GM04503 (cell line): ENCODE measurements at places on chromosomes 2 and 18.

DNA sequence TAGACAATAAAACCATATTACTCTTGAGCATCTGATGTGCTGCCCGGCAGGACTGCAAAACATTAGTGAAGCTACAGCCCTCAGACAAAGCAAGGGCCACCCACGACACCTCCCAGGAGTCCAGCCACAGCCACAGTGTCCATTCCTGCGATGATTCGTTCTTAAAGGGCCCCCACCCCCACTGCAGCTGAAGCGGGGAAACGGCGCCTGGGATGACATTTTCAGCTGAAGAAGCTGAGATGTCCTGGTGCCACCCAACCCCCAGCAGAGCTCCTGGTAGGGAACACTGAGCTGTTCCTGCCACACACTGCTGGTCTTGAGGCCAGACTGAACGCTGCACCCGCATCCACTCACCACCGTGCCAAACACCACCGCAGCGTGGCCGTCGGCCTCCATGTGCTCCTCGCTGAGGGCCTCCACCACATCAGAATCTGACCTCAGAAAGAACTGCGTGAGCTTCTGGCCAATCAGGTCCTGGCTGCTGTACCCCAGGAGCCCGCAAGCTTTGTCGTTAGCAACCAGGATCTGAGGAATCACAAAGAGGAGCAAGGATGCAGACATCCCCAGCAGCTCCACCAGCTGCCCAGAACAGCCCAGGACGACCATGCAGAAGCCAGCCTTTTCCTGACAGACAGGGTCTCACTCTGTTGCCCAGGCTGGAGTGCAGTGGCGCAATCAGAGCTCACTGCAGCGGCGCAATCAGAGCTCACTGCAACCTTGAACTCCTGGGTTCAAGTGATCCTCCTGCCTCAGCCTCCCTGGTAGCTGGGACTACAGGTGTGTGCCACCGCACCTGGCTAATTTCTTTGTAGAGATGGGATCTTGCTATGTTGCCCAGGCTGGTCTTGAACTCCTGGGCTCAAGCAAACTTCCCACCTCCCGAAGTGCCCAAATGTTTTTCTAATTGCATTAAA lies 9.5 kb downstream of the PASK start:
- DNase-seq, result no peak

- no peak for DNase-seq
These were observed 245.6 kb downstream of the HDAC4 start for GRCh38 chr2:239154971-239155805.

DNA sequence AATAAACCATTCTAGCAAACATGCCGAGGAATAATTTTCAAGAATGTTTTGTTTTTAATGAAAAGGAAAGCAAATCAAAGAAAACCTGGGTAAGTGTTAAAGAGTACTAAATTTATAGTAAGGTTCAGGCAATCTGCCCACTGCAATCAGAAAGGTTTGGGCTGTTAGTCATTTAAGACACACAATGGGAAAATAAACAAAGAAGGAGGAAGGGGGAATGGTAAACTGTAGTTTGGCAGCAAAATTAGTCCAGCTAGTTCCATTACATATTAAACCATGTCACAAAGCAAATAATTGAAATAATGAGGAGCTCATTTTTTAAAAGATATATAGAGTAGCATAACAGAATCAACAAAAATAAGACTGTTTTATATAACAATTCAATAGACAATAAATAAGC lies 87.5 kb upstream of the COPS8 start:
- no peak for DNase-seq

DNA sequence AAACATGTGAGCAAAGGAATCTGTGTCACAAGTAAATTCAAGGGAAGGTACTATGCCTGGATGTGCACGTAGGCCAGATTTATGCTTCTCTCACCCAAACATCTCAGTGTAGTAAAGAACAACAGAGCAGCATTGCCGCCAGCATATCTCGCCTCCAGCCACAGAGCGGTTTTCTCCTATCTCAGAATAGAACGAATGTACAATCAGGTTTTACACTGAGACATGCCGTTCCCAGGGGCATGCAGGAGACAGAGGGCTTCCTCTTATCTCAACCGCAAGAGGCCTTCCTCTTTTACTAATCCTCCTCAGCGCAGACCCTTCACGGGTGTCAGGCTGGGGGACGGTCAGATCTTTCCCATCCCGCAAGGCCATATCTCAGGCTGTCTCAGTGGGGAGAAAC lies 175.3 kb downstream of the RPIA start:
- no peak for DNase-seq

DNA sequence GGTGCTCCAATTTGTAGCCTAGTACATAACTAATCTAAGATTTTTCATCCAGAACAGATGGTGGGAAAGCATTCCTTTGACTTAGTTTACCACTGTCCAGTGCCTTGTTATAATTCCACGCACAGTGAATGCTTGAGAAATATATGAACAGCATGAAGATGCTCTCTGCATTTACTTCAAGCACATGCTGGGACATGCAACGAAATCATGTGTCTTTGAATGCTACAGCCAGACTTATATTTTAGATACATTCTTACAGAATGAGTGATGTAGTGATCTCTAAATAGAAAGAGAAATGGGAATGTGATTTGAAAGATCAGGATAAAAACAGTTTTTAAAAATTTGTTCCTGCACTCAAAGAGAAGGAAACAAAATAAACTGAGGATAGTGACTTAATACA lies 398.3 kb downstream of the FBXO15 start:
- no peak for DNase-seq

GRCh38 chr18:7488571-7488970 lies 78.5 kb upstream of the PTPRM start:
- no peak for DNase-seq

DNA sequence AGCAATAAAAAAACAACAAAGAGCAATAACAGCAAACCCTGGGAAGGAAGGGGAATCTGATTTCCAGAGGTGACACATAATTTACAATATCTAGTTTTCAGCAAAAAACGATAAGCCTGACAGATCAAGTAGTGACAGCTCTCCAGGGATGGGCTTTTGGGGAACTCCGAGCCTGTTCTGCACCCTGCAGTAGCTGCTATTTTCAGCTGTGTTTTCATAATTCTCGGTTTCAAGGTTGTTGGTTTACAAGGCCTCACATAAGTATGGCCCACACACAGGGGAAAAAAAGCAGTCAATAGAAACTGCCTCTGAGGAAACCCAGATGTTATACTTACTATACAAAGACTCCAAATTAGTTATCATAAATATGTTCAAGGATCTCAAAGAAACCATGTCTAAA lies 67.7 kb upstream of the CTLA4 start:
- DNase-seq, result no peak

DNA sequence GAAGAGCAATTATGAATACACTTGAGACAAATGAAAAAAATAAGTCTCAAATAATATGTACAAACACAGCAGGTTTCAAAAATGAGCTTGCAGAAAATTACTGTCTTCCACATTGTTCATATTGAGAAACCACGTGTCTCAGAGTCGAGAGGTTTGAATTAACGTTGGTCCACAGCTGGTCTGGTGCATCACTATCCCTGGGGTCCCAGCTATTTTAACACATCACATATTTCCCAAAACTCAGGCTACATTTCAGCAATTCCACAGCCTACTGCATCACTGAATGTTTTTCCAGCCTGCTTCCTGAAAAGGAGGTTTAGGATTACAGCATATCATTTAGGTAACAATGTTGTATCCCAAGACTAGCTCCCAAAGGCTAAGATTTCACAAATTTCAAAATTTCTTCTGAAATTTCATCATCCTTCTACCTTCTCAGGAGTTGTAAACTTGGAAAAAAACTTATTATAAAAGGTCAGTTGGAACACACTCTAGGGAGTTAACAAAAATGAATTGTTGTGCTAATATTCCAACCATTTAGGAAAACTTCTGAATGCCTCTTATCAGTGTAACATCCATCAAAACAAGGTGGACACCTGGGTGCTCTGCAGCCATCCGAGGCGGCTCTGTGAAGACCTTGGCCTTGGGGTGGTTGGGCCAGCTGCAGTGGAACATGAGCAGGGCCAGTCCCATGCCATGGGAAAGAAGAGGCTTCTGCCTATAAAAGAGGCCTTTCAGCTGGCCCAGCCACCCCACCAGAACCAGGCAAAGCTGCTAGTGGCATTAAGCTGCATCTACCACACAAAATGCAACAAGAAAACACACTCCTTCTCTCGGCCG lies 198.1 kb upstream of the RBBP8 start:
- DNase-seq, result no peak

- no peak for DNase-seq
These were observed 255.1 kb upstream of the TMEM200C start for GRCh38 chr18:6150430-6150829.

- DNase-seq, result no peak
These were observed 157.1 kb upstream of the LRRTM1 start for GRCh38 chr2:80461505-80462197.
